ENCODE measurements at places on chromosomes 4 and X.

DNA sequence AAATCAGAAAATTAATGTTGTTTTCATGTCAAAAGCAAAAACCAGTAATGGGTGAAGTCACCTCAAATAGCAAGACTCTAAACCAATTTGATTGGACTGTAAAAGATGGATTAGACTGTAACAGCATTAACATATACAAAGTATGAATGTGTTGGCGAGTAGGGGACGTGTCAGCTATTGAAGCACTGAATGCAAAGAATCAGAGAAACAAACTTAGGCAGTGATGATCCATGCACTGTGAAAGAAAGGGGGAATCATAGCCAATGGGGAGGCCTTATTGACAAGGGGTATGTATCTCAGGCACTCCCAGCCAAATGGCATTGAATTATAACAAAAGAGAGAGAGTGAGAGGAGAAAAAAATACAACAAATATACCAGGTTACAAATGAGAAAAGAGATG is 30.5 kb upstream of the EIF4E start:
- DNase-seq: no peak

- DNase-seq: no peak
These were observed 212.6 kb upstream of the GK2 start for GRCh38 chr4:79620617-79621016.

DNA sequence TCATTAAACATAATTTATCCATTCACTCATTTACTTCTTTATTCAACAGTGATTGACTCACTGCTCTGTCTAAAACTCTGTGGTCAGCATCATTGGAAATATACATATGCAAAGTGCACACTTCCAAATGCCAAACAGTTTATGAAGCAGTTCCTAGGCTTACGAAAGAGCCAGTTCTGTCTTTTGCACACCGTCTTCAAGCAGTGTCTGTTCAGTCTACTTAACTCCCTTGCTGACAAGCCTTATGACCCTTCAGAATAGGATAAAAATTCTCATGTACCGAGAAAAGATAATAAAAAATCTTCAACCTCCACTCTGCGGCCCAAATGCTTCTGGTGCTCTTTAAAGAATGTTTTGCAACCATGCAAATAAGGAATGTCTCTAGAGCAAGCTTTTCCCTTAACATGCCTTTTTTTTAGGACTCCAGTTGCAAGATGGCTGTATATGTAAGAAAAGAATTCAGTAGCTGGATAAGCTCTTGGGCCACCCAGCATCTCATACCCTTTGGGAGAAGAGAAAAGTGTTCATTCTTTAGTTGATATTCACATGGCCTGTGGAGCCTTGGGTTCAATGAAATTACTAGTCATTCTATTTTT is 1037.0 kb upstream of the SLIT2 start:
- DNase-seq: no peak

- DNase-seq: no peak
These were observed 1233.3 kb upstream of the PABPC4L start for GRCh38 chr4:135434936-135435335.

DNA sequence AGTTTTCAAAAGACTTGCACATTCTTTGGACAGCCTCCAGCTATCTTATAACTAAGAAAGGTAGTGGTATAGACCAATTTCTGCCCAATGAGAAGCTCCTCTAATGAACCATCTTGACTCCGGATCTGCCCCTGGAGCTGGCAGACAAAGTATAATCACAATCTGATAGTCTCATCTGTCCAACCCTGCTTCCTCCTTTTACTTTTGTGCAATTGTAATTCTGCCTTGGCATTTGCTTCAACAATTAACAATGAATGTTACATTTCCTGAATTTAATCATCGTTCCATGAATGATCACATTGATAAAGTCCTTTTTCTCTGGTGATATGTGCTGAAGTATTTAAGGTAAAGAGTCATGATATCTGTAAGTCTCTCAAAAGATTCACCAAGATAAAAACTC is 27.8 kb downstream of the FRYL start:
- DNase-seq: no peak

DNA sequence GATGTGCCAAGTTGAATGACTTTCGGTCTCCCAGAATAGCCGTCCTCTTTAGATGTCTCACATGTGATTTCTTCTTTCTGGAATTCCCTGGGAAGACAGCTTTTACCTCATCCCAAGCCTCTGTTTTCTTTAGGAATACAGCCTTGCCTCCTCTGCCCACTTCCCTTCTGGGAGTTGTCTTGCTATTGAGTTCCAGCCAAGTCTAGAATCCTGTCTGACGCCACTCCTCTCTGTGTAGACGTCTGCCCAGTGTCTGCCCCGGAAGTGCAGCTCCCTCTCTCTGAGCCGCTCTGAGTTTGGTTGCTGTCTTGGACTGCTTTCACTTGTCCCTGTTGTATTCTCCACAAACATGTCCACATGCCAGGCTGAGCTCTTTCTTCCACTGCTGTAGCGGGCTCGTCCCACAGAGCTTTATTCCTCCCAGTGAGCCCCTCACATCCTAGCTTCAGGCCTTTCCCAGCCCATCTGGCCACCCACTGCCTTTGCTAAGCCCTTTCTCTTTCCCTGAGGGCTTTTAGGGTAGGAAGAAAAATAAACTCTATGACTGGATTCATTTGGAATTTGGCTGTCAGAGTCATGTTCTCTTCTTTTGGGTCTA is 9.0 kb upstream of the IGFBP7 start:
- DNase-seq: no peak

- no peak for DNase-seq
These were observed 208.3 kb downstream of the TRAM1L1 start for GRCh38 chr4:116877069-116877468.

- no peak for DNase-seq
These were observed 237.8 kb downstream of the EVC2 start for GRCh38 chr4:5470318-5471198.

GRCh38 chr4:82352825-82353366 is 20.9 kb downstream of the HNRNPD start:
- peak; percentile 57 for DNase-seq

DNA sequence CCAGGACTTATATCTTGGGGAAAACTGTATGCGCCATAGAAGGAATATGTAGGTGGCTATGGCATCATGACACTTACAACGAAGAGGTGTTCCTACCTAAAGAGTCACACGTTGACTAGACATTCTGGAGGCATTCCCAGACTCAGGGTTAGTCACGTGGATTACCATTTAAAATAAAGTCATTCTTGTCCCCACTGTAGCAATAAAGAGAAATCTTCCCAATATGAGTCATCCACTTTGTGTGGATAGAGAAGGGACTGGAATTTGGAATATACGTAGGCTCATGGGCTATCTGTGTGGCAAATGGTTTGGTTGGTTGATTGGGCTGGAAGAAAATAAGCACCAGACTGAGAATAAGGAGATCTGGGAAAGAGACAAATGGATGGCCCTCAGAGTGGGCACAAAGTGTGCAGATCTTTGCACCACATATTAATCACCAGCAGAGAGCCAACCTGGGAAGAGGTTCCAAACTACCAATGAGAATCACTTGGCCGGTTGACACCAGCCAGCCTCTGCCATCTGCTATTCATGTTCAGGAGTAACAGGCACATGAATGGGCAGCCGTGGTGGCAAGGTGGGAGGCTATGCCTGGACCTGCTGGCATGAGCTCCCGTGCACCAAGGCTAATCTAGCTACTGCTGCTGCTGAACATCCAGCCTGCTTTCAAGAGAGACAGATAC is 41.0 kb downstream of the MTNR1A start:
- DNase-seq: no peak

- DNase-seq: no peak
These were observed 82.7 kb downstream of the RAPGEF2 start for GRCh38 chr4:159185591-159186023.

DNA sequence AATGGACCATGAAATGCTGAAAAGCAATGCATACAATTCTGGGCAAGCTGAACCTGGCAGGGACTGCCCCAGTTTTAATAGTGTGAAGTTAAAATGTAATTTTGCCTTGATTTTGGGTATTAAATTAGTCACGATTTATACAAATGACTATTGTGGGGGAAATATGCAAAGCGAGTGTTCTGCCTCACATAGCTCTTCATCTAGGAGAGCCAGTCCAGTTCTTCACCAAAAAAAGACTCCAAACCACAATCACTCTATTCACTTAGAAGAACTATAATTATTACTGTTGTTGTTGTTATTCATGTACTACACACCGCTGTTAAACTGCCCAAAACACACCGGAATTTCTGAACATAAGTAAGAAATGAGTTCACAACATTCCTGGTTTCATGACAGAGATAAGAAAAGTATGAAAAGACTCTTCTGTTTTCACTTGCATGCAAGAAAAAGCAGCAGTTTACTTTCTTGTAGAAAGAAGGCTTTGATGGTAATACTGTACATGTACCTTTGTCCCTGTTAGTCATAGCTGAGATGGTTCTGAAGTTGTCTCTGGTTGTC is 101.9 kb downstream of the QRFPR start:
- DNase-seq: peak; percentile 78

GRCh38 chr4:39455486-39455885 is 3.2 kb downstream of the RPL9 start:
- DNase-seq: no peak
